ENCODE measurements at places on chromosomes 7 and 10.

DNA sequence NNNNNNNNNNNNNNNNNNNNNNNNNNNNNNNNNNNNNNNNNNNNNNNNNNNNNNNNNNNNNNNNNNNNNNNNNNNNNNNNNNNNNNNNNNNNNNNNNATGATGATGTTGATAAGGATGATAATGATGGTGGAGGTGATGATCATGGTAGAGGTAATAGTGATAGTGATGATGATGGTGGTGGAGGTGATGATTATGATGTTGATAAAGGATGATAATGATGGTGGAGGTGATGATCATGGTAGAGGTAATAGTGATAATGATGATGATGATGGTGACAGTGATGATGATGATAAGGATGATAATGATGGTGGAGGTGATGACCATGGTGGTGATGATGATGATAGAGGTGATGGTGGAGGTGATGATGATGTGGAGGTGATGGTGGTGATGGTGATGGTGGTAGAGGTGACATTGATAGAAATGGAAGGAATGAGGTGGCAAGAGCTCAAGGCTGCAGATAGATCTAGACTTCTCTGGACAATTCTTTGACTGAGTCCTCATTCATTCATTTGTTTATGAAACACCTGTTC lies 47.8 kb downstream of the FAM20C start:
- H3K4me3 ChIP-seq, result no peak overlapping the region
- H3K27ac ChIP-seq, result no peak overlapping the region
- no peaks in the 10 kb centered on the region for H3K4me1 ChIP-seq
- no peak for DNase-seq

GRCh38 chr7:134885967-134886352 lies 100.3 kb upstream of the AGBL3 start:
- no peak overlapping the region for H3K4me3 ChIP-seq
- H3K4me1 ChIP-seq, result peaks cover 5% of the 10 kb centered on the region
- no peak for DNase-seq
- no peaks in the 10 kb centered on the region for H3K27me3 ChIP-seq

DNA sequence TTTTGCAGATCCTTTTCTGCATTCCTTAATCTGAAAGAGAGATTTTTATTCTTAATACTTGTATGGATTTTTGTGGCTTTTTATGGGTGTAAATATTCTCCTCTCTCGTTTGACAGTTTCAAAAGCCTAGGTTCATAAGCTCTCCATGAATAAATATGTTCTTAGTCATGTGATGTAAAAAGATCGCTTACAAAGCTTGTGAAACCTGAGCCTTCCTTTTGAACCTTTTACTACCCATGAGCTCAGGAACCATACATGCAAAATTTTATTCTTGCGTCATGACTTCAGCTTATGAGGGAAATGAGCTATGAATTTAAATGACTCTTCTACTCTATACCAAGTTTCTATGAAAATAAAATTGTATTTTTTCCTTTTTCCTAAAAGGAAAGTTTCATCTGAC lies 98.7 kb downstream of the POLL start:
- no peak overlapping the region for H3K4me3 ChIP-seq
- no peak overlapping the region for H3K27ac ChIP-seq
- no peaks in the 10 kb centered on the region for H3K4me1 ChIP-seq
- no peaks in the 10 kb centered on the region for H3K36me3 ChIP-seq
- H3K27me3 ChIP-seq, result no peaks in the 10 kb centered on the region
- no peak for DNase-seq

GRCh38 chr7:139645572-139646523 lies 122.4 kb downstream of the CLEC2L start:
- peaks cover 64% of the 10 kb centered on the region for H3K4me1 ChIP-seq
- DNase-seq, result peak; percentile 75
- no peak overlapping the region for H3K4me3 ChIP-seq
- no peak overlapping the region for H3K27ac ChIP-seq

DNA sequence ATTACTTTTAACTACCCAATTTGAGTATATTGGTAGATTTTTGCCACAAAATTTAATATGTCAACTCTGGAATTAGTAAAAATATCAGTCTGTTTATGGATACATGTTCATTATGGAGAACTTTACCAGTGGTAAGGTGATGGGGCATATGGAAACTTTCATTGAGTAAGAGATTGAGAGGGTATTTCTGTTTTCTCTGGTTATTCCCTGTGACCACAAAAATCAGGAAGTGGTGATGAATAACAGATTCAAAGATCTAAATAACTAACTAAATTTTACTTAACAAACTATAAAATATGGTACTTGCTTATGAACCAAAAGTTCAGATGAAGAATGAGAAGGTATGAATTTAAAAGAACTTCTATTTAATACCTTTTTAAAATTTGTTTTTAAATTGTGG lies 22.1 kb upstream of the STEAP4 start:
- no peak overlapping the region for H3K4me3 ChIP-seq
- no peaks in the 10 kb centered on the region for H3K36me3 ChIP-seq
- no peaks in the 10 kb centered on the region for H3K27me3 ChIP-seq
- no peak for DNase-seq
- H3K27ac ChIP-seq, result no peak overlapping the region

GRCh38 chr10:45557275-45557905 lies 115.2 kb downstream of the ZFAND4 start:
- H3K4me3 ChIP-seq, result no peak overlapping the region
- H3K27ac ChIP-seq, result no peak overlapping the region
- H3K36me3 ChIP-seq, result peaks cover 4% of the 10 kb centered on the region
- H3K27me3 ChIP-seq, result no peaks in the 10 kb centered on the region

DNA sequence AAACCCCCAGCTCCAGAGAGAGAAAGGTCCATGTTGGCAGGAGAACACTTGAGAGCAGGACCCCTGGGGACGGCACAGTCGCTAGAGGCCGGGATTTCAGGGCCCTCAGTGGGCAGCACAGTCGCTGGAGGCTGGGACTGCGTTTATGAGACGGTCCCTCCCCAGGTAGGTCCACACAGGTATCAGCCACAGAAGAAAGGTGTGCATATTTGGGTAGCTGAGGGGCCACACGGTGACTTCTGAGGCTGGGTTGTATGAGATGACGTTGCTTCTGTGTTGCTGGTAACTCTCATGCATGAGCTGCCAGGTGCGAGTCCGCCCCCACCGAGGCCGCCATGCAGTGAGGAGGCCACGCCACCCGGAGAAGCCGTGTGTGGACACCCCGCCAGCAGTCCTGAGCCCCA lies 56.9 kb upstream of the PPP2R2D start:
- H3K27ac ChIP-seq, result no peak overlapping the region
- no peak overlapping the region for H3K4me3 ChIP-seq
- no peak for DNase-seq
- no peaks in the 10 kb centered on the region for H3K4me1 ChIP-seq
- no peaks in the 10 kb centered on the region for H3K36me3 ChIP-seq
- H3K27me3 ChIP-seq, result no peaks in the 10 kb centered on the region

DNA sequence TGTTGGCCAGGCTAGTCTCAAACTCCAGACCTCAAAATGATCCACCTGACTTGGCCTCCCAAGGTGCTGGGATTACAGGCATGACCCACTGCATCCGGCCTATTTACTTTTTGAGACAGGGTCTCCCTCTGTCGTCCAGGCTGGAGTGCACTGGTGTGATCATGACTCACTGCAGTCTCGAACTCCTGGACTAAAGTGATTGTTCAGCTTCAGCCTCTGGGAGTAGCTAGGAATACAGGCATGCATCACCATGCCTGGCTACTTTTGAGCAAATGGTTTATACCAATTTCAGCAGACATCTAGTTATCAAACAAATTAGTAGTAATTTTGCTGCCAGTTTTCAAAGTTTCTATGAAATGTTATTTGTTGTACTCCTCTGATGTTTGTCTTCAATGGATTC lies 2.2 kb upstream of the WAC start:
- H3K27ac ChIP-seq, result no peak overlapping the region
- H3K4me3 ChIP-seq, result no peak overlapping the region
- no peak for DNase-seq
- H3K4me1 ChIP-seq, result peaks cover 18% of the 10 kb centered on the region
- no peaks in the 10 kb centered on the region for H3K27me3 ChIP-seq
- H3K36me3 ChIP-seq, result peaks cover 10% of the 10 kb centered on the region

GRCh38 chr7:72453471-72453870 lies 41.3 kb upstream of the CALN1 start:
- no peaks in the 10 kb centered on the region for H3K36me3 ChIP-seq
- no peak overlapping the region for H3K27ac ChIP-seq
- no peak overlapping the region for H3K4me3 ChIP-seq
- H3K27me3 ChIP-seq, result no peaks in the 10 kb centered on the region

- H3K27ac ChIP-seq, result no peak overlapping the region
- H3K4me3 ChIP-seq, result no peak overlapping the region
- no peak for DNase-seq
- no peaks in the 10 kb centered on the region for H3K36me3 ChIP-seq
- H3K4me1 ChIP-seq, result no peaks in the 10 kb centered on the region
Observed at GRCh38 chr10:121332829-121333765, 265.1 kb downstream of the FGFR2 start.

- H3K27me3 ChIP-seq, result peaks cover 5% of the 10 kb centered on the region
- no peak for DNase-seq
- no peak overlapping the region for H3K4me3 ChIP-seq
- no peaks in the 10 kb centered on the region for H3K36me3 ChIP-seq
- no peaks in the 10 kb centered on the region for H3K4me1 ChIP-seq
- H3K27ac ChIP-seq, result no peak overlapping the region
Observed at GRCh38 chr10:123550675-123551096, 115.5 kb upstream of the GPR26 start.

DNA sequence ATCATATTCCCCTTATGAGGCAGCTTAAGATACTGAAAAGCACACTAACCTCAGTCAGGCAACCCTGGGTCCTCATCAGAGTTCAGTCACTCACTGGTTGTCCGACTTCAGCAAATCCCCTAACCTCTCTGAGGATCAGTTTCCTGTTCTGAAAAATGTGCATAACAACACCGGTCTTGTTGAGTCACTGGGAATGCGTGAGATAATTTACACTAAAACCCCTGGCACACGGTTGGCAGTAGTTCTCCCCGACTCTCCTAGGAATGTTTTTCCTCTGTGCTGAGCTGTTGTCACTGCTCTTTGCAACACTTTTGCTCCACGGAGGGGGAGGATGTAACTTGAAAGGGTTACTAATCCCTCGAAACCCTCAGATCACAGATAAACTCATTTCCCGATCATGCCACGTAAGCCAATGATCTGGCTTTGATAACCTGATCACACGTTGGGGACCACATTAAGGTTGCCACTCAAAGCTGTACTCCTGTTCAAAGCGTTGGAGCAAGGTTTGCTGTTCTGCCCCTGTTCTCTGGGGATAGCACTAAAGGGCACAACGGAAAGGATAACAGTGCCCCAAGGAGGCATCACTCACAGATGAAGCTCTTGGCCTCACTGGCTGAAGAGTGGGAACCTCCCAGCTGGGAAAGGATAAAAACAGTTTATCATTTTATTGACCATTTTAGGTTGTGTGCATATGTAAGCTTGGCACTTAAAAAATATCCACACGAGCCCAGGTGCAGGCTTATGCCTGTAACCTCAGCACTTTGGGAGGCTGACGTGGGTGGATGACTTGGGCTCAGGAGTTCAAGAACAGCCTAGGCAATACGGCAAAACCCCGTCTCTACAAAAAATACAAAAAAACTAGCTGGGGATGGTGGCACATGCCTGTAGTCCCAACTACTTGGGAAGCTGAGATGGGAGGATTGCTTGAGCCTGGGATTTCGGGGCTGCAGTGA lies 5.0 kb upstream of the RBM17 start:
- H3K4me3 ChIP-seq, result peak overlapping the region; percentile 1
- H3K27ac ChIP-seq, result peak overlapping the region; percentile 18
- H3K27me3 ChIP-seq, result no peaks in the 10 kb centered on the region
- DNase-seq, result no peak

GRCh38 chr10:85601526-85601925 lies 765.1 kb downstream of the GRID1 start:
- H3K4me1 ChIP-seq, result peaks cover 19% of the 10 kb centered on the region
- H3K36me3 ChIP-seq, result no peaks in the 10 kb centered on the region
- no peak overlapping the region for H3K4me3 ChIP-seq
- no peak overlapping the region for H3K27ac ChIP-seq
- no peak for DNase-seq

DNA sequence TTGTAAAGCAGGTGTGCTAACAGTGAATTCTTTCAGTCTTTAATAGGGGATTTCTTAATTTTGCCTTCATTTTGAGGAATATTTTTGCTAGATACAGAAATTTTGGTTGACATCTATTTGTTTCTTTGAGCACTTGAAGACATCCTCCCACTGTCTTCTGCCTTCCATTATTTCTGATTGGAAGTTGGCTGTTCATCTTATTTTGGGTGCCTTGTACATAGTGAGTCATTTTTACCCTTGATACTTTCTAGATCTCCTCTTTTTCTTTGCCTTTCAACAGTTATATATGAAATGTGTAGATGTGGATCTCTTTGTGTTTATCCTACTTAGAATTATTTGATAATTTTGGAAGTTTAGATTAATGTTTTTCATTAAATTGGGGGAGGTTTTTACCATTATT lies 631.0 kb downstream of the AUTS2 start:
- H3K27ac ChIP-seq, result no peak overlapping the region
- H3K27me3 ChIP-seq, result no peaks in the 10 kb centered on the region
- H3K4me1 ChIP-seq, result no peaks in the 10 kb centered on the region
- DNase-seq, result no peak

GRCh38 chr7:24898691-24899090 lies 81.3 kb downstream of the OSBPL3 start:
- no peaks in the 10 kb centered on the region for H3K36me3 ChIP-seq
- no peak overlapping the region for H3K4me3 ChIP-seq
- H3K27ac ChIP-seq, result no peak overlapping the region

DNA sequence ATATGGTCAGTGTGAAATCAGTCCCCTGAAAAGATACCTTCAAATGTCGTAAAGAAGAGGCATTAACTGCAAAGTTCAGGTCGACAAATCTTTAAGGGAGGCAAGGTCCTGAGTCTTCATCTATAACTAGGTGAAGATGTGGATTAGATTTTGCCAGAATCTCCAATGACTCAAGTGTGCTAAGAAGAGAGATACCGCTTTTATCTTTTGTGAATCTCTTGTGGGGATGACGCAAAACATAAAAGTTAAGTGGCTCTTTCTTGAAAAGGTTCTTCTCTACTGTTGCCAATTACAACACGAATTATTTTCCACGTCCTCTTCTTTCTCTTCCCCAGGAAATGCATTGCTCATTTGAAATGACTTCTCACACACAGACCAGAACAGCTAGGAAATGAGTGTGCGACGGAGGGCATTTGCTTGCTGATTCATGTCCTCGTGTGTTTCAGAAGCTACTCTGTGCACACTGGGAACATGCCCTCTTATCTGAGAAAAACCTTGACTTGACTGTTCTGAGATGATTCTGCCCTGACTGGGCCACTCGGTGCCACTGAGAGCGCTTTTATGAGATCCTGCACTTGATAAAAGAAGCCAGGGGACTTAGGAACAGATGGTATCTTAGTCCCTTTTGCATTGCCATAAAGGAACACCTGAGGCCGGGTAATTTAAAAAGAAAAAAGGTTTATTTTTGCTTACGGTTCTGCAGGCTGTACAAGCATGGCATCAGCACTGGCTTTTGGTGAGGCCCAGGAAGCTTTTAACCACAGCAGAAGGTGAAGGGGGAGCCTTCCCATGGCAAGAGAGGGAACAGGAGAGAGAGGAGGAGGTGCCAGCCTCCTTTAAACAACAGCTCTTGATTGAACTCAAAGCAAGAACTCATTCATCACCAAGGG lies 169.5 kb upstream of the PFKP start:
- H3K27me3 ChIP-seq, result no peaks in the 10 kb centered on the region
- no peak overlapping the region for H3K4me3 ChIP-seq
- no peaks in the 10 kb centered on the region for H3K36me3 ChIP-seq
- DNase-seq, result no peak
- H3K27ac ChIP-seq, result no peak overlapping the region
- no peaks in the 10 kb centered on the region for H3K4me1 ChIP-seq

- H3K27me3 ChIP-seq, result no peaks in the 10 kb centered on the region
- H3K4me1 ChIP-seq, result no peaks in the 10 kb centered on the region
- H3K4me3 ChIP-seq, result no peak overlapping the region
Observed at GRCh38 chr10:815338-816090, 116.0 kb downstream of the LARP4B start.

All from CD4-positive, alpha-beta T cell (primary cell).